ENCODE measurements at places on chromosomes 1 and 21.

- DNase-seq: no peak
Measured at GRCh38 chr1:95957748-95958147, 723.7 kb downstream of the RWDD3 start.

GRCh38 chr1:59113876-59114457 is 182.9 kb upstream of the FGGY start:
- no peak for DNase-seq

DNA sequence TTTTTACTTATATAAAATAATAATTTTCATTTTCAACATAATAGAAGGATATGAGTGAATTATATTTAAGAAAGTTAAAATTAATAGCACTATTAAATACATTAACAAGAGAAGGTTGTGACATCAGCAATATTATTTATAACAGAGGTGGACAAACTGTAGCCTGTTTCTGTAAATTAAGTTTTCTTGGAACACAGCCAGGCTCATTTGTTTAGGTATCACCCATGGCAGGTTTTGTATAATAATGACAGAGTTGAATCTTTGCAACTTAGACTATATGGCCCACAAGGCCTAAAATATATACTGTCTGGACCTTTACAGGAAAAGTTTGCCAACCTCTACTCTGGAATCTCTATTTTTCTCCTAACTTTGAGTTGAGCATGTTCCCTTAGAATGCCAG is 42.8 kb upstream of the CACYBP start:
- no peak for DNase-seq

DNA sequence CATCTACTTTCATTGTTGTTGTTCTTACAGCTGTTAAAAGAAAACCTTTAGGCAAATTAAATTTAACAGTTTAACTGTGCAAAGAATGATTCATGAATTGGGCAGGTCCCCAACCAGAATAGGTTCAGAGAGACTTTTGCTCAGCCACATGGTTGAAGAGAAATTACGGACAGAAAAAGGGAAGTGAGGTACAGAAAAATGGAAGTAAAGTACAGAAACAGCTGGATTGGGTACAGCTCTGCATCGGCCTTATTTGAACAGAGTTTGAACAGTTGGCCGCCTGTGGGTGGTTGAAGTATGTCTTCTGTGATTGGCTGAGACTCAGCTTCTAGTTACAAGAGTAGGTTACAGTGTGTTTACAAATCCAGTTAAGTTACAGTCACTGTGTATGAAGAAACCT is 210.1 kb downstream of the FGGY start:
- no peak for DNase-seq

DNA sequence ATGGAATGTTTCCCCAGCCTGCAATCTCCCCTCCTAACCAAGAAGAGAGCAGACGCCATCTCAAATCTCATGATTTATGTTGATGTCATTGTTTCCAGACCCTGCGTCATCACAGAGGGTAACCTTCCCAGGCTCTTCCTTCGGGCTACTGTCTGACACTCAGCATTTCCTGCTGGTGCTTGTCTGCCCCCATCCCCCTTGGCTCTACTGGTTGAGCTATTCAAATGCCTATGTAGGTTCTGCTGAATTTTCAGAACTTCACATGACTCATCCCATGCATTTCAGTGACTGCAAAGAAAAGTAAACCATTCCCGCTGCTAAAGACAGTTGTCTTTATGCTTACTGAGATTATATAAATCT is 24.8 kb upstream of the ITPKB start:
- DNase-seq: no peak

GRCh38 chr21:14630556-14631069 is 84.5 kb upstream of the SAMSN1 start:
- no peak for DNase-seq

DNA sequence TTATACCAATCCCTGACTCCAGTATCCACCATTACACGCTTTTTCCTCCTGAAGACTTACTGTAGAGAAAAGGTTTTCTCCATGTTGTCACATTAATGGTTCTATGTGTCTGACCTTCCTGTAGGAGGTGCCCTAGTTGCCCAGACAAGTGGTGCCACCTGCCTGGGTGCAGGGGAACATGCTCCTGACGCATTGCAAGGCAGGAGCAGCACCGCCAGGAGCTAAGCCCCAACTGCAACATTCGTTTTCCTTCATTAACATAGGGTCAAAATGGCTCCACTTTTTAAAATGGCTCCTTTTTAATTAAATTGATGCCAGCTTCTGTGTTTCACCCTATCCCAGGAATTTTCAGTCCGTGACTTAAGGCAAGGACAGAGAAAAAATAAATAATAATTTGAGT is 220.1 kb upstream of the SAMSN1 start:
- DNase-seq: no peak

- DNase-seq: no peak
Measured at GRCh38 chr1:108503062-108503733, 53.1 kb downstream of the NBPF6 start.

DNA sequence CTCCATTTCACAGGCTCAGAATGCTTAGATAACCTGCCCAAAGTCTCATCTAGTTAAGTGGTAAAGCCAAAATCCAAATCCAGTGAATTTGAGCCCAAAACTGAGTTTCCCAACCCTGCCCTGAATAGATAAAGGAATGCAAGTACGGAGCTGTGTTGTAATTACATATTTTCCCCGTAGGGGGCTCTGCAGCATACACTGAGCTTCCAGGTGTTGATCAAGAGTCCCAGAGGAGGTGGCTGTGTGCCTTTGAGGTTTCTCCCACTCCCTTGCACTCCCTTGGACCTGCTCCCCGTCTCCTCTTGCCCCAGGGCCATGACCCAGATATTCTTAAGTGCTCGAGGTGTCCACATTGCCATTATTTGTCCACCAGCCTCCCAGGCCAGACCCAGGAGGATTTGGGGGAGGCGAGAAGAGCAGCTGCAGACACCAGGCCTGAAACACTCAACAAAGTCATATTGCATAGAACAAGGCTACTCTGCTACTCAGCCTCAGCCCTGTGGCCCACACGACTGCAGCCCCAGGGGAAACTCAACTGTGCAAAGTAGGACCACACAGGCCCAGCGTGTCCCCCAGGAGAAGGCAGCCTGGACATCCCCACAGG is 18.4 kb upstream of the LY9 start:
- no peak for DNase-seq

GRCh38 chr1:235416662-235417049 is 49.4 kb downstream of the TBCE start:
- DNase-seq: no peak

GRCh38 chr1:177432897-177433296 is 262.1 kb downstream of the BRINP2 start:
- no peak for DNase-seq

DNA sequence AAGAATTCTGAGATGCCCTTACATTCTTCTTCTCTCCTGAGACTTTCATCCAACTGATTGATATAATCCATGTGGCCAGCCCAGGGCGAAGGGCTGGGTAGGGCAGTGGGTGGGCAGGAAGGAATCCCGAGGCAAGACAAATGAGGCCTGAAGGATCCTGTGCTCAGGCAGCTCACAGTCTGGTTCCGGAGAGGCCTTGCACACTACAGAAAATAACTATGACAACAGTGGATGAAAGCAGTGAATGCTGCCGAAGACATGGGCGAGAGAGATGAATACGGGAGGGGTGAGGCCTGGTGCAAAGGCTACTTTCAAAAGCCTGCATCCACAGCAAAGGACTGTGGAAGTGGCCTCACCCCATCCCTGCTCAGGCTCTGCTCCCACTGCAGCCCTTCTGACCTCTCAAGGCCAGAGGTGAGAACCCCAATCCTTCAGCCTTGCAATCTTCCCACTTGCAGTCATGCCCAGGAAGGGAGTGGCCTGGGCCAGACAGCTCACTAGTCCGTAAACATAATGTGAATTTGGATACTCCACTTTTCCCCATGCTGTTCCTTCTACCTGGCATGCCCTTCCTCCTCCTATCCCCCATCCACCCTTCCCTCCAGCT is 183.7 kb upstream of the EDN2 start:
- no peak for DNase-seq

- no peak for DNase-seq
Measured at GRCh38 chr1:10252508-10252907, 42.1 kb downstream of the KIF1B start.

GRCh38 chr1:204080163-204080903 is 7.4 kb downstream of the SOX13 start:
- DNase-seq: no peak

GRCh38 chr1:176058686-176059085 is 148.4 kb downstream of the COP1 start:
- DNase-seq: no peak

DNA sequence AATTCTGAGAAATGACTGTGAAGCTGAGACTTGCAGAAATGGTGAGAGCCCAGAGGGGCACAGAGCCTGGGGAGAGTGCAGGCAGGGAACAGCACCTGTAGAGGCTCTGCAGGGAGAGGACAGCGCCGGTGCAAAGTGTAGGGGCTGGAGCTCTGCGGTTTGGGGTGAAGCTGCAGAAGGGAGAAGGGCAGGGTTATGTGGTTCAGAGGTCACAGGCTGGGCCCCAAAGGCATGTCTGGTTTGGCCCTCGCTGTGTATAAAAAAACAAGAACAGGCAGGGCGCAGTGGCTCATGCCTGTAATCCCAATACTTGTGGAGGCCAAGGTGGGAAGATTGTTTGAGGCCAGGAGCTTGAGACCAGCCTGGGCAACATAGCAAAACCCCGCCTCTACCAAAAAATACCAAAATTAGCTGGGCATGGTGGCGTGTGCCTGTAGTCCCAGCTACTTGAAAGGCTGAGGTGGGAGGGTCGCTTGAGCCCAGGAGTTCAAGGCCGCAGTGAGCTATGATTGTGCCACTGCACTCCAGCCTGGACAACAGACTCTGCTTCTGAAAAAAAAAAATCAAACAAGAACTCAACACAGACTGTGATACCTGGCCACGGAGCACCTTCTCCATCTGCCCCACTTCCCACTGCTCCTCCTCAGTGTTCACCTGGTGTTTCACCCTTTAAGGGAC is 29.1 kb downstream of the SERINC2 start:
- DNase-seq: no peak

GRCh38 chr1:59433440-59433813 is 136.5 kb downstream of the FGGY start:
- DNase-seq: no peak

DNA sequence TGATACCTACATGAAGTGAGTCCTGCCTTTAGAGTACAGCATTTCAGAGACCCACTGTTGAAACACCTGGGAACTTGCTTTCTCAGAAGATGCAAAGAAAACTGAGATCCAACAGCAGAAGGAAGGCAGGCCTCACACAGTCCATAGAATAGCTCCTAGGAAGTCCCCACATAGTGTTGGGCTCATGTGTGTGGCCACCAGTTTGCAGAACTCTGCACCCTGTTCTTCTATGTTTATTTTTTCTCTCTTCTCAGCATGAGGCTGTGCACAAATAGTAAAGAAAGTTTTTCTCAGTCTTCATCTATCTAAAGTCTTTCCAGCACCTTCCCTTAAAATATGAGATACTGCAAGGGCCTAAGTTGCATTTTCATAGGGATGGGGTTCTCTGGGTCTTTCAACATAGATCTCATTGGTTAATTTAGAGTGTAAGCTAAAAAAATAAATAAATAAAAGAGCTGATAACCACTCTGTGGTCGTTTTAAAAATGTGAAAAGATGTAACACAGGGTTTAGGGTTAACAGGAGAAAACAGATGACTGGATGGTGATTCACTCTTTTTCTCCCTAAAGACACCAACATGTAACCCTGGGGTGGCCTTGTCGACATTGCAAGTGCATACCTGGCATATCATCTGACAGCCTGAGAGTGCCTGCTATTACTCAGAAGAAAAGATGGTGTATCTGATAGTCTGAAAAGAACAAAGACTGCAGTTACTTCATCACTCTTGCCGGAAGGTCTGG is 94.6 kb downstream of the ZC3H11B start:
- DNase-seq: no peak

- no peak for DNase-seq
Measured at GRCh38 chr1:185896863-185897262, 162.7 kb downstream of the HMCN1 start.

DNA sequence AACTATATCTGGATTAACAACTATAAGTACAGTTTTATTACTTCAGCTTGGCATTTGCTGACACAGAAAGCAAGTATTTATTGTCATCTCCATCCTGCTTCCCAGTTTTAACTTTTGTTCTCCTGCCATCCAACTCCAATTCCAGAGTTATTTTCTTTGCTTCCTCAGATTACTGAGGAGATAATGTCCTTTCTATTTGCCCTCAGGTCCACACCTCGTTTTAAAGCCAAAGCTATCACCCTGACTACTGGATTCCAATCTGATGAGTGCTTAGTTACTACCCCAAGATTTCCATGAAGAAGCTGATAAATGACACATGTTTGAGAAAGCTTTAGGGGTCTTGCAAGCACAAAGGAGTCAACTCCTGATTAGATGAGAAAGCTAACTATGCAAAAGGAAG is 25.2 kb downstream of the ACKR1 start:
- DNase-seq: no peak

DNA sequence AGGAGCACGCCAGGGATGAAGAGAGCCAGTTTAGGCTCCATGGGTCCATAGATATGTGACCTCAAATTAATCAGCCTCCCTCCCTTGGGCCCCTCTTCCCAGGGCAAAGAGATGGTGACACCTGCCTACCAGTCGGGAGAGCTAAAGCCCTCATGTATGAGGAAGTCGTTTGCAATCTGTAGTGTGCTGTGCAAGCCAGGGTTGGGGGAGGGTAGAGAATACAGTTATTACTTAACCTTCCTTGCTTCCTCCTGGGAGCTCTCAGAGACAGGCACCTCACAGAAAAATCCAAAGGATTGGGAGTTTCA is 4.0 kb downstream of the PGLYRP4 start:
- DNase-seq: no peak

DNA sequence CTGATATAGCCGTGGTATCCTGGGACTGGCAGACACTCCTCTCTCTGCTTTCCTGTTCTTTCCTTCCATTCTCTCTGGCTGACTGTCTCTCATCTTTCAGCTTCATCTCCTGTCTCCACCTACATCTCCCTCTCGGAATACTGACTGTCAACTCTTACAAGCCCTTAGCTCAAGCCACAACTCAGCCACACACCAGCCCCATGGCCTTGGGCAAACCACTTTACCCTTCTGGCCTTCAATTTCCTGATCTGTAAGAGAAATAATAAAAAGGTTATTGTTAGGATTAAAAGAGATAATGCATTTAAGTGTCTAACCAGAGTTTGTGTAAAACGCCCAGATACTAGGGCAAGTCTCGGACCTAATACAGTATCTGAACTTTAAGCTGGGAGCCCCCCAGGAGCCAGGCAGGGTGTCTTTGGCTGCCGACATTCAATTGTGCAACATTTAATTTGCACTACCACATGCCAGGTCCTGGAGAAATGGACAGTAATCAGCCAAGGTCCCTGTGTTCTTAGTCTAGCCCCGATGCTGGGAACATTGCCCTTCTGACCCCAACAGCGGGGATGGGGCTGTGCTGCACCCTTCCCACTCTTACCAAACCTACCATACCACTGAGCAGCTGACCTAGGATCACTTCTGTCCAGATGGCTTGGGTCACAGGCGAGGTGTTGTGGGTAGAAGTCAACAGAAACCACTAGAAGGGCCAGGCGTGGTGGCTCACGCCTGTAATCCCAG is 5.1 kb downstream of the ECHDC2 start:
- DNase-seq: no peak

GRCh38 chr1:87358219-87358618 is 29.5 kb downstream of the LMO4 start:
- DNase-seq: no peak

DNA sequence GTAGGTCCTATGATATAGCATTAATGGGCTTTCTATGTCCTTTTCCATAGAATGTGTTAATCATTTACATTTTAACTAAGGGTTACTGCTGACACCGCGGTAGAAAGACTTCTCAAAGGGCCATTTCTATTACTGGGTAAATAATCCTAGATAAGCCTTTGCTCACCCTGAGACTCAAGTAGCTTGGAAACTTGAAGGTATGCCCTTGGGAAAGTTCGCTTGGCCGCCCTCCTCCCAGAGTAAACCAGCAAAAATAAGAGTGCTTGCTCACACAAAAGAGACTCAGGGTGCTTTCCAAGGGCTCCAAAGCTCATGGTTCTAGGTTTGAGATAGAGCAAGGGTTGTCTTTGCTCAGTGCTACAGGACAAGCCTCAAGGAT is 85.8 kb upstream of the TMPRSS2 start:
- DNase-seq: no peak
